Activated naive CD8-positive, alpha-beta T cell treated with anti-CD3 and anti-CD28 coated beads for 36 hours (primary cell): ENCODE measurements at places on chromosomes 7 and 10.
A peak's percentile ranks its signal among the peaks of the same experiment; 100 is the strongest.

GRCh38 chr7:71784180-71784579 lies 628.0 kb downstream of the CALN1 start:
- H3K27ac ChIP-seq, result no peak overlapping the region
- no peak for DNase-seq
- no peaks in the 10 kb centered on the region for H3K36me3 ChIP-seq
- no peaks in the 10 kb centered on the region for H3K4me1 ChIP-seq
- no peak overlapping the region for H3K4me3 ChIP-seq

DNA sequence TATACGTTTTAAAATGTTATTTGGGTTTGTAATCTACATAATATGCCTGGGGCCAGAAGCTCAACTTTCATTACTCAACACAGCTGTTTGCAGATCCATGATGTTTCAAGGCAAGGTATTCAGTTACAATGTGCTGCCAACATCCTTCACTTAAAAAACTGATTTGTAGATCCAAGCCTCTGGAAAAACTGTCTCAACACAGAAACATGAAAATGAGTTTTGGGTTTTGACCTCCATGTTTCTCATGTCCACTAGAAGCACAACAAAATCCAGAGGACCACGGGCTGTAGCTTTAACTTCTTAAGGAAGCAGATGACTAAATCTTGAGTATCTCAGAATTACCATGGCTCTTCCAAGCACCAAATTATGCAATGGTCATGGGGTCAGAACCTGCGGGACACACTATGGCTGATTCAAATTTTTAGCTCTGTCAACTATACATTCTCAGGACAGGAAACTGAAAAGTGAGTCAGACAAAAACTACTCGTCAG lies 247.1 kb upstream of the GRB10 start:
- no peak for DNase-seq
- no peak overlapping the region for H3K4me3 ChIP-seq
- no peaks in the 10 kb centered on the region for H3K36me3 ChIP-seq
- no peaks in the 10 kb centered on the region for H3K4me1 ChIP-seq
- no peaks in the 10 kb centered on the region for H3K27me3 ChIP-seq

- H3K4me3 ChIP-seq, result no peak overlapping the region
- no peaks in the 10 kb centered on the region for H3K27me3 ChIP-seq
- no peaks in the 10 kb centered on the region for H3K4me1 ChIP-seq
- H3K27ac ChIP-seq, result no peak overlapping the region
- no peak for DNase-seq
These were observed 101.6 kb downstream of the PDGFA start for GRCh38 chr7:417973-418601.

DNA sequence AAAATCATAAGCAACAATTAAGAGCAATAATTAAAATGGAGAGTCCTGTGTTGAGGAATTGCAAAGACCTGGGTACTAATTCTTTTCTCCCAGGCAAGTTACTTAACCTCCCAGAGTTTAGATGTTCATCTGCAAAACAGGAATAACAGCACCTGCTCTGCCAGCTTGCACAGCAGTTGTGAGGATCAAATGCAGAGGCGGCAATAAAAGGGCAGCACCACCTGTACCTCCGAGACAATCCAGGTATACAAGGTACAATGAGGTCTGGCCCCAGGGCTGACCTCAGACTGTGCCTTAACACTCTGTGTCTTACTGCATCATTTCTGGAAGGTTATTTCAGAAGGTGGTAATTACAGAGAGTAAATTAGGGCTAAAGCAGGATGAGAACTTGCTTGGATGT lies 14.5 kb upstream of the FAM204A start:
- H3K4me3 ChIP-seq, result no peak overlapping the region
- no peak overlapping the region for H3K27ac ChIP-seq
- no peak for DNase-seq
- no peaks in the 10 kb centered on the region for H3K36me3 ChIP-seq

DNA sequence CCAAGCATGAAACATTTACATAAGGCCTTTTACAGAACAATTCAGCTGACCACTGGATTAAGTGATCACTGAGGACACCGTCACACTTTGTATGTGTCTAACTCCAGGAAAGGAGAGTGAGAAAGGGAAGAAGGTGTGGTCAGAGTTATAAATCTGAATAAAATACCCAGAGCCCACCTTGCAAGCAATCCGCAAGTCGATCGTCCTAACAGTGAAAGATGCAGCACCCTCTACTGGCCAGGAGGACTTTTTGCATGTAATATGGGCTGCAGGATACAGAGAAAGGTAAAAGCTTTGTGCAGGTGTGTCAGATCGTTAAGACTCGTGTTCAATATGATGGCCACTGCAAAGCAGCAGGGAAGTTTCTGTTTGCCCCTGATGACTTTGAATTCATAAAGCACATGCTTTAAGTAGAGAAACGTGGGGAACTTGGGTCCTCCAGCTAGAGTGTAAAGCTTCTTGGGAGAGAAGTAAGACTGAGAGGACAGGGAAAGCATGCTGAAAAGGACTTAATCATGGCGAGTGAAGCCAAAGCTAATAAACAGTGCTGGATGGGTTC lies 68.5 kb upstream of the BMPER start:
- H3K4me3 ChIP-seq, result no peak overlapping the region
- no peaks in the 10 kb centered on the region for H3K36me3 ChIP-seq
- no peak overlapping the region for H3K27ac ChIP-seq

- H3K27ac ChIP-seq, result no peak overlapping the region
- H3K4me3 ChIP-seq, result no peak overlapping the region
- no peaks in the 10 kb centered on the region for H3K27me3 ChIP-seq
- H3K4me1 ChIP-seq, result peaks cover 13% of the 10 kb centered on the region
- no peaks in the 10 kb centered on the region for H3K36me3 ChIP-seq
These were observed 101.8 kb downstream of the SAMD9 start for GRCh38 chr7:93015779-93016481.

GRCh38 chr10:124605001-124605370 lies 139.2 kb downstream of the FAM53B start:
- H3K27ac ChIP-seq, result no peak overlapping the region
- H3K36me3 ChIP-seq, result no peaks in the 10 kb centered on the region
- H3K27me3 ChIP-seq, result no peaks in the 10 kb centered on the region

DNA sequence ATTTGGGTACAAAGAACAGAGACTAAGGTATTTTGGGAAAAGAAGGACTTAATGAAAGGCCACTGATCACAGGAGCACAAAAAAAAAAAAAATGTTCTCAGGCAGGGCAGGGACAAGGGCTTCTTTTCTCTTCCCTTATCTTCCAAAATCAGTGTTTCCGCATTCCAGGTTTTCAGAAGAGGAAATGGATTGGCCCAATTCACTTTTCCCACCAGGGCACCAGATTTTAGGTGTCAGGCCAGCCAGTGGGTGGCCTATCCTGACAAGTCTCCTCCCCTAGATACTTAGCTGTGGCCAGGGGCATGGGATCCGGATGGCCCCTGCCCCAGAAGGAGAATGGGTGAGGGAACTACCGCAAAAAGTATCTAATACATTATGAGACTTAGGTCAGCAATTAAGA lies 88.9 kb upstream of the WAC start:
- no peak overlapping the region for H3K27ac ChIP-seq
- H3K36me3 ChIP-seq, result no peaks in the 10 kb centered on the region
- no peak for DNase-seq
- no peaks in the 10 kb centered on the region for H3K27me3 ChIP-seq

DNA sequence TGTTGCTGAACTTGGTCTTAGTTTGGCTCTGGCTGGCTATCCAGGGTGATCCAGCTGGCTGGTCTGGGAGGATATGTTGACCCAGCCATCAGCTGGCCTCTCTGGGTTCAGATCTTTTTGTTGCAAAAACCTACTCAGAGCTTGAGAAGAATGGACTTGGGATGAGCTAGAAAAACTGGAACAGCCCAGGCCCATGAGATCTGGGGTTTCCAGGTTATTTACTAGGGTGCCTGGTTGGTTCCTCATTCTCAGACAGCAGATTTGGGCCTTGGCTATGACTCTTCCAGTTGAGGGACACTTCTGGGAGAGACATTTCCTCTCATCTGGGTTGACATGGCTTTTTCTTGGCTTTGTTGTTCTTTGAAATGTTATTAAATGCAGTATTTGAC lies 116.6 kb downstream of the ADCY1 start:
- DNase-seq, result no peak
- H3K4me1 ChIP-seq, result no peaks in the 10 kb centered on the region
- no peak overlapping the region for H3K4me3 ChIP-seq
- no peaks in the 10 kb centered on the region for H3K27me3 ChIP-seq

- H3K36me3 ChIP-seq, result peaks cover 10% of the 10 kb centered on the region
- no peak for DNase-seq
- no peak overlapping the region for H3K4me3 ChIP-seq
These were observed 124.2 kb downstream of the ATE1 start for GRCh38 chr10:121803611-121804010.

GRCh38 chr10:43693602-43694001 lies 44.9 kb upstream of the ZNF32 start:
- no peak overlapping the region for H3K4me3 ChIP-seq
- H3K27me3 ChIP-seq, result peaks cover 29% of the 10 kb centered on the region
- no peak for DNase-seq
- H3K27ac ChIP-seq, result no peak overlapping the region
- peaks cover 5% of the 10 kb centered on the region for H3K4me1 ChIP-seq

DNA sequence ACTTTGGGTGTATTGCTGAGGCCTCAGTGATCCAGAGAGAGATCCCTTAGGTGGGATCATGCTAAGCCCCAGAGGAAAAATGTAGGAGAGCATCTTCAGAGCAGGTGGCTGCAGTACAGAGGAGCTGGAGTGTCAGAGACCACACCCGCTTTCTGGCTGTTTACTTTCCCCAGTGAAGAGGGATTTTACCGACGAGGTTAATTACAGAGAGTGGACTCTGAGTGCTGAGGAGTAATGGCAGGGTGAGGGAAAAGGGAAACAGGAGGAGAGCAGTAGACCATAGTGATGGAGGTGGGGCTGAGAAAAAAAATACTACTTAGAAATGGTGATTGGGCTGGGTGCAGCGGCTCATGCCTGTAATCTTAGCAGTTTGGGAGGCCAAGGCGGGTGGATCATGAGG lies 43.3 kb upstream of the HBP1 start:
- no peaks in the 10 kb centered on the region for H3K36me3 ChIP-seq
- no peak for DNase-seq
- H3K27ac ChIP-seq, result peak overlapping the region; percentile 75
- H3K4me1 ChIP-seq, result peaks cover 17% of the 10 kb centered on the region

DNA sequence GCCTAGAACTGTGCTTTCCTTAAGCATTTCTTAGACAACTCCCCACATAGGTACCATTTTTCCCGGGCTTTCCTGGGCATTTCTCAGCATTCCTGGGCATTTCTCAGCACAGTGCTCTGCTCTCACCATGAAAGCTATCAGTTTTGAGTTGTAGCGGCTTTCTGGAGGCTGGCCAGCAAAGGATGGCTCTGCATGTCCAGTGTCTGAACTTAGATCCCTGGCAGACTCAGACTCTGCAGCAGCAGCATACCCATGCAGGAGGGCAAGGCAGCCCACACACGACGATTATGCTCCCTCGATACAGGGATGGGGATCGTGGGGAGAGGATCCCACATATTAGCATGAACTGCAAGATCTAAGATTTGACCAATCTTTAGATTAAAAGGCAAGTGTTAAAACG lies 248.9 kb upstream of the MKI67 start:
- peaks cover 2% of the 10 kb centered on the region for H3K4me1 ChIP-seq
- H3K27me3 ChIP-seq, result peaks cover 5% of the 10 kb centered on the region
- no peak for DNase-seq
- no peak overlapping the region for H3K4me3 ChIP-seq

GRCh38 chr7:78345979-78346378 lies 547.4 kb downstream of the PHTF2 start:
- no peak for DNase-seq
- H3K36me3 ChIP-seq, result no peaks in the 10 kb centered on the region
- H3K4me3 ChIP-seq, result no peak overlapping the region
- no peaks in the 10 kb centered on the region for H3K4me1 ChIP-seq

GRCh38 chr7:111168182-111168581 lies 77.3 kb downstream of the LRRN3 start:
- H3K36me3 ChIP-seq, result no peaks in the 10 kb centered on the region
- no peak for DNase-seq
- no peaks in the 10 kb centered on the region for H3K27me3 ChIP-seq
- H3K27ac ChIP-seq, result no peak overlapping the region
- no peak overlapping the region for H3K4me3 ChIP-seq

DNA sequence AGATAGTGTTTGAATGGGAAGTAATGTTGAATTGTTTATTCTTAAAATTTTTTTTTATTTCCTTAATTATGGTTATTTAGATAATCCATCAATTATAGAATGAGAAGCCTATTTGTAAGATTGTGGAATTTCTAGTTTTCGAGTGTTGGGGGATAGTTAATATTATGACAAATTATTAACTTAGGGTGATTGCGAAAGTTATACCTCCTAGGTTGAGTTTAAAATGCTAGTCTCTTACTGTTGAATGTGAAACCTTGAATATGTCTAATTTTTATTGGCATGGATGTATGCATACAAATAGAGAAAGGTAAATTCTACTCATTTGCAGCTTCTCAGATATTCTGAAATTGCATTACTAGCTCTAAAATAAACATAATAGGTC lies 43.2 kb downstream of the BICC1 start:
- no peak for DNase-seq
- no peak overlapping the region for H3K27ac ChIP-seq
- no peaks in the 10 kb centered on the region for H3K4me1 ChIP-seq
- H3K36me3 ChIP-seq, result no peaks in the 10 kb centered on the region
- no peak overlapping the region for H3K4me3 ChIP-seq

GRCh38 chr7:153258686-153259085 lies 499.1 kb downstream of the ACTR3B start:
- no peak overlapping the region for H3K27ac ChIP-seq
- H3K27me3 ChIP-seq, result no peaks in the 10 kb centered on the region
- H3K36me3 ChIP-seq, result no peaks in the 10 kb centered on the region
- no peaks in the 10 kb centered on the region for H3K4me1 ChIP-seq

- H3K4me1 ChIP-seq, result no peaks in the 10 kb centered on the region
- no peak for DNase-seq
- no peak overlapping the region for H3K4me3 ChIP-seq
- peaks cover 4% of the 10 kb centered on the region for H3K27me3 ChIP-seq
- no peaks in the 10 kb centered on the region for H3K36me3 ChIP-seq
- H3K27ac ChIP-seq, result no peak overlapping the region
These were observed 265.7 kb upstream of the NPY start for GRCh38 chr7:24018331-24018730.

- no peak for DNase-seq
- H3K27ac ChIP-seq, result no peak overlapping the region
- H3K27me3 ChIP-seq, result no peaks in the 10 kb centered on the region
- no peaks in the 10 kb centered on the region for H3K36me3 ChIP-seq
- no peak overlapping the region for H3K4me3 ChIP-seq
- no peaks in the 10 kb centered on the region for H3K4me1 ChIP-seq
These were observed 201.6 kb downstream of the THSD7A start for GRCh38 chr7:11630355-11630754.

DNA sequence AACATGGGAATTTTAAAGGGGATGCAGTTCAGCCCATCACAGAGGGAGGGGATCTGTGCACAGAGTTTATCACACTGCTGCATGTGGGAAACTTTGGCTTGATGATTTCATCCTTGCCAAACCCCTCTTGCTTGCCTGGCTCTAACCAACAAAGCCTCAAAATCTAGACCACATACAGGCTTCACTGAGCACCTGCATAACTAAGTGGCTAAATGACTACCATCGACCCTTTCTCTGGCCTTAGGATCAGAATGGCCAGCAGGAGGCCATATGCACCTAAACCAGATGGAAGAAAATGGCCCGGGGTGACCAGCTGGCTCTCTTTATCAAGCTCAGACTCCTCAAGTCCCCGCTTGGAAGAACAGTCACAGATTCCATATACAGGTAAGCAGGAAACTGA lies 15.6 kb upstream of the ZNF25 start:
- no peak for DNase-seq
- no peak overlapping the region for H3K27ac ChIP-seq
- peaks cover 2% of the 10 kb centered on the region for H3K36me3 ChIP-seq
